NCI-H446 treated with DMSO at 0.1 percent for 48 hours (cell line): ENCODE measurements at places on chromosomes 11 and 22.

- no peak for DNase-seq
Observed at GRCh38 chr22:39954584-39955055, 5.6 kb upstream of the TMA7B start.

DNA sequence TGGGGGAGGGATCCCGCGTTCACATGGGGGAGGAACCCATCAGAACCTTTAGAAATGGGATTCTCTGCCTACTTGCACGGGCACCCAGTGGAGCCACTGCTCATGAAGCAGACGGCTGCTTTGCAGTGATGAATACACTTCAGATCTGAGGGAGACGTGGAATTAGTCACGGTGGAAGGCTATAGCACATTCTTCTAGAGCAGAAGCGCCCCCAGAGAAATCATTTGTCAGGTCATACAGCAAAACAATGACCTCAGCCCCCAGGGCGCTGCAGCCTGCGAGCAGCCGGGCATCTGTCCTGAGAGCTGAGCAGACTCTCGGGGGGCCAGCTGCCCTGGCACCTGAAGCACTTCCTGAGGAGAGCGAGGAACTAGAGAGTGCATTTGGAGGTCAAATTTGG lies 12.7 kb downstream of the TP53AIP1 start:
- no peak for DNase-seq

DNA sequence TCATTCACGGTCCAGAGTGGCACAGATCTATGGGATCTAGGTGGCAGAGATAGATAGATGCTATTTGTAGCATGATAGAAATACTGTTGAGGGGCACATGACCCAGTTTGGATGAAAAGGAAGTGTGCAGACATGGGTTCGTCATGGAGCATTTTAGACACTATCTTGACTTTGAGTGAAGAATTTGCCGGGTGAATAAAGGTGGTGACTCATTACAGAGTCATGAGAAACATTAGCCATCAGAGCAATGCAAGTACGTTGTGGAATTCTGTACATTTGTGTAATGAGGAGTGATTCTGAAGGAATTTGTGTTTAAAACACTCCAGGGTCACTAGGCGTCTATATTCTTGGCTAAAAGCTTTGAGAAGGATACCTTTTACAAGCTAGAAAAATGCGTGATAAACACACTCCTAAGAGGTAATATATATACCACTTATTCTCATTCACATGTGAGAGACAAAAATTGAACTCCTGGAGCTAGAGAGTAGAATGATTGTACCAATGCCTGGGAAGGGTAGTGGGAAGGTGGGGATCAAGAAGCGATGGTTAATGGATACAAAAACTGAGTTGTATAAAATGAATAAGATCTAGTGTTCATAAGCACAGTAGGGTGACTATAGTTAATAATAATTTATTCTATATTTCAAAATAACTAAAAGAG lies 593.7 kb upstream of the LUZP2 start:
- no peak for DNase-seq

DNA sequence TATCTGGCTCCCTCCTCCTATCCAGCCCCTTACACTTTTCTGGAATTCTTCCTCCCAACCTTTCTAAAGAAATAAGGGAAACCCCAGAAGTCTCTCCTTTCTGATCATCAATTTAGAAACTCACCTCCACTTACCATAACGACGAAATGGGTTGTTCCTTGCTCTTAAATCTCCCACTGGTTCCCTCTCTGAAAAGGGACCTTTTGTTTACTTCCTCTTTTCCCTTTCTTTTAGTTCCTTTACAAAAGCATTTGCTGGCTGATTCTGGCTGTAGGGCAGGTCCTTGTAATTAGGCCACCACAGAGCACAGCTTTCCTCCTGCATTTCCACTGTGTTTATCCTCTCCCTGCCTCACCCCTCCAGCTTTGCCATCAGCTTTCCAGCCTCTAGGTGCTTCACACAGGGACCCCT lies 12.0 kb downstream of the JAML start:
- peak; percentile 9 for DNase-seq

DNA sequence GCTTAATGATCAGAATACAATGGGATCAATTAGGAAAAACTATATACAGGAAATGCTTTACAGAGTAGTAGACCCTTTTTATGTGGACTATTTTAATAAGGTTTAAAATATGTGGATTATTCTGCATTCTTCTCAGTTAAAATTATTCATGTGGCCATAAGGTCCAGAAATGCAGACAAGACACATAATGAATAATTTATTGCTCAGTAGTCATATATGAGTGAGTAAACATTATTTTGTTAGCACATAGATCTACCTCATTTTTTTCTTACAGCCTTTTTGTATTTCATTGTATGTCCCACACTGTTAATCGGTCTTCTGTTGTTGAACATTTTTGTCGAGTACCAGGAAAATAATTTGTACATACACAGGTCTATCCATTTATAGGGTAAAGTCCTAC lies 20.8 kb downstream of the MED17 start:
- no peak for DNase-seq

DNA sequence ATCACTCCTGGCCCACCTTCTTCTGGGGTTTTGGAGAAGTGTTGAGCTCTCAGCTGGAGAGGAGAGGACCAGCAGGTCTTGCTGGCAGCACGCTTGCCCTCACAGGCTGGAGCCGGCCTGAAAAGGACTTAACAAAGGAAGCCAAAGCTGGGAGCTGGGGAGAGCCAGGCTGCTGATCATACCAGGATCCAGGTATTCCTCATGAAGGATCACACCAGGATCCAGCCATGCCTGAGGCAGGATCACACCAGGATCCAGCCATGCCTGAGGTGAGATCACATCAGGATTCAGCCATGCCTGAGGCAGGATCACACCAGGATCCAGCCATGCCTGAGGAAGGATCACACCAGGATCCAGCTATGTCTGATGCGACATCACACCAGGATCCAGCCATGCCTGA lies 17.0 kb downstream of the MRGPRD start:
- no peak for DNase-seq

- DNase-seq = no peak
Observed at GRCh38 chr11:35937700-35938099, 6.2 kb upstream of the LDLRAD3 start.

DNA sequence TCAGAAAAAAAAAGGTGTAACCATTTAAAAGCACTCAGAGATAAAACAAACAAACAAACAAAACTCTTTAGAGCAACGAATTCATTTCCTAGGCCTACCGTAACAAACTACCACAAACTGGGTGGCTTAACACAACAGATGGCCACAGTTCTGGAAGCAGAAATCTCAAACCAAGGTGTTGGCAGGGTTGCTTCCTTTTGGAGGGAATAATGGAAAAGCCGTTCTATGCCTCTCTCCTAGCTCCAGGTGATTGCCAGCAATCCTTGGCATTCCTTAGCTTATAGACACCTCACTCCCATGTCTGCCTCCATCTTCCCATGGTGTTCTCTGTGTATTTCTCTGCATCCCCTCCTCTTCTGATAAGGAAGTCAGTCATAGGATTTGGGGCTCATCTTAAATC lies 200.4 kb downstream of the RAB38 start:
- no peak for DNase-seq
